ENCODE measurements at places on chromosomes 16 and 17.

DNA sequence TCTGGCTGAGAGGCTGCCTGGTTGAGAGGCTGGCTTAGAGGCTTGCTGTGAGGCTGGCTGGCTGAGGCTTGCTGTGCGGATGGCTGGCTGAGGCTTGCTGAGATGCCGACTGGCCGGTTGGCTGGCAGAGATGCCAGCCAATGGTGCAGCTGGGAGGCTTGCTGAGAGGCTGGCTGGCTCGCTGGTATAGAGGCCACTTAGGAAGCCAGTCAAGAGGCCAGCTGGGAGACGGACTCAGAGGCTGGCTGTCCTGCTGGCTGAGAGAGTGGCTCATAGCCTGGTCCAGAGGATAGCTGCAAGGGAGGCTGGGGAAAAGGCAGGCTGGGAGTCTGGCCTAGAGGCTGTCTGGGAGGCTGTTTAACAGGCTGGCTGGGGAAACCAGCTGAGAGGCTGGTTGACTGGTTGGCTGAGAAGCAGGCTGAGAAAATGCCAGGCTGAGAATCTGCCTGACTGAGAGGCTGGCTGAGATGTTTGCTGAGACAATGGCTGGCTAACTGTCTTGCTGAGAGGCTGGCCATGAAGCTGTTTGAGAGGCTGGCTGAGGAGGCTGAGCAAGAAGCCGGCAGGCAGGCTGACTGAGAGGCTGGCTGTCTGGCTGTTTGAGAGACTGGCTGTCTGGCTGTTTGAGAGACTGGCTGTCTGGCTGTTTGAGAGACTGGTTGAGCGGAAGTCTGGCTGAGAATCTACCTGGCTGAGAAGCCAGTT lies 37.5 kb upstream of the ACSM2B start:
- H3K4me1 ChIP-seq, result no peaks in the 10 kb centered on the region
- no peaks in the 10 kb centered on the region for H3K36me3 ChIP-seq
- no peak overlapping the region for H3K27ac ChIP-seq
- H3K4me3 ChIP-seq, result no peak overlapping the region
- peaks cover 19% of the 10 kb centered on the region for H3K27me3 ChIP-seq

GRCh38 chr16:82236875-82237274 lies 66.9 kb upstream of the MPHOSPH6 start:
- H3K4me1 ChIP-seq, result peaks cover 3% of the 10 kb centered on the region
- no peak overlapping the region for H3K27ac ChIP-seq
- no peak overlapping the region for H3K4me3 ChIP-seq
- peaks cover 10% of the 10 kb centered on the region for H3K27me3 ChIP-seq
- H3K36me3 ChIP-seq, result no peaks in the 10 kb centered on the region

GRCh38 chr16:56047307-56048234 lies 143.7 kb upstream of the GNAO1 start:
- no peak for DNase-seq
- H3K4me1 ChIP-seq, result peaks cover 11% of the 10 kb centered on the region
- H3K4me3 ChIP-seq, result no peak overlapping the region
- H3K27ac ChIP-seq, result no peak overlapping the region

- no peak overlapping the region for H3K4me3 ChIP-seq
- peaks cover 10% of the 10 kb centered on the region for H3K4me1 ChIP-seq
- no peak overlapping the region for H3K27ac ChIP-seq
- DNase-seq, result no peak
- no peaks in the 10 kb centered on the region for H3K36me3 ChIP-seq
Observed at GRCh38 chr17:43601280-43602039, 55.3 kb upstream of the ETV4 start.

- no peaks in the 10 kb centered on the region for H3K27me3 ChIP-seq
- H3K27ac ChIP-seq, result no peak overlapping the region
- peaks cover 42% of the 10 kb centered on the region for H3K36me3 ChIP-seq
- DNase-seq, result no peak
- H3K4me3 ChIP-seq, result no peak overlapping the region
- peaks cover 33% of the 10 kb centered on the region for H3K4me1 ChIP-seq
Observed at GRCh38 chr16:57029161-57030160, 40.1 kb downstream of the NLRC5 start.

DNA sequence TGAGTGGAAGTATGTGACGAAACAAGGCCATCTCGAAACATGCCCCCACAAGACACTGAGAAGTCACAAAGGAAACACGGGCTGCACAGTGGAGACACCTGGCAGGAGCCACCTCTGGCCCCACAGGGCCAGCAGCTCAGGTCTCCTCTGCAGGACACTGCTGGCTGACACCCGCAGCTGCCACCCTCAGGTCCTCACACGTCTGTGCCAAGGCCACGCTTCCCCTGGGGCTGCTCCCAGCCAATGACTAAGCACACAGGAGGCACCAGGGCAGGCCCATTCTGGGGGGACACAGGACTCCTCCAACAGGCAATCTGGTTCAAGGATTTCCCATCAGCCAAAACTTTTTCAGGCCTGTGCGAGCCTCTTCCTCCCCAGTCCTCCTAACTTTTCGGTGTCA lies 36.4 kb downstream of the MBTPS1 start:
- no peak overlapping the region for H3K4me3 ChIP-seq
- H3K36me3 ChIP-seq, result peaks cover 41% of the 10 kb centered on the region
- H3K4me1 ChIP-seq, result peaks cover 3% of the 10 kb centered on the region
- no peak overlapping the region for H3K27ac ChIP-seq
